ENCODE measurements at places on chromosomes 16 and 17.

DNA sequence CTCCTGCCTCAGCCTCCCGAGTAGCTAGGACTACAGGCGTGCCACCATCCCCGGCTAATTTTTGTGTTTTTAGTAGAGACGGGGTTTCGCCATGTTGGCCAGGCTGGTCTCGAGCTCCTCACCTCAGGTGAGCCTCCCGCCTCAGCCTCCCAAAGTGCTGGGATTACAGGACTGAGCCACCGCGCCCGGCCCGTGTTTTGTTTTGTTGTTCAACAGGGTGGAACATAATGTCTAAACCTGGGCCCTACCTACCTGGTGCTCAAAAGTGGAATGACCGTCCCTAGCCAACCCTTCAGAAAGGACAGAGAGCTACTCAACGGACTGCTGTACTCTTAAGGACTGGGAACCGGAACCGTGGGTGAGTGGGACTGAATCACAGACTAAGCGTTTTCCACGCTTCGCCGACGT lies 772 bp upstream of the KIF22 start:
- DNase-seq = no peak

GRCh38 chr16:3542601-3543373 lies 34.4 kb downstream of the NLRC3 start:
- no peak for DNase-seq

- DNase-seq = no peak
These were observed 11.2 kb downstream of the CES2 start for GRCh38 chr16:66946541-66946940.

DNA sequence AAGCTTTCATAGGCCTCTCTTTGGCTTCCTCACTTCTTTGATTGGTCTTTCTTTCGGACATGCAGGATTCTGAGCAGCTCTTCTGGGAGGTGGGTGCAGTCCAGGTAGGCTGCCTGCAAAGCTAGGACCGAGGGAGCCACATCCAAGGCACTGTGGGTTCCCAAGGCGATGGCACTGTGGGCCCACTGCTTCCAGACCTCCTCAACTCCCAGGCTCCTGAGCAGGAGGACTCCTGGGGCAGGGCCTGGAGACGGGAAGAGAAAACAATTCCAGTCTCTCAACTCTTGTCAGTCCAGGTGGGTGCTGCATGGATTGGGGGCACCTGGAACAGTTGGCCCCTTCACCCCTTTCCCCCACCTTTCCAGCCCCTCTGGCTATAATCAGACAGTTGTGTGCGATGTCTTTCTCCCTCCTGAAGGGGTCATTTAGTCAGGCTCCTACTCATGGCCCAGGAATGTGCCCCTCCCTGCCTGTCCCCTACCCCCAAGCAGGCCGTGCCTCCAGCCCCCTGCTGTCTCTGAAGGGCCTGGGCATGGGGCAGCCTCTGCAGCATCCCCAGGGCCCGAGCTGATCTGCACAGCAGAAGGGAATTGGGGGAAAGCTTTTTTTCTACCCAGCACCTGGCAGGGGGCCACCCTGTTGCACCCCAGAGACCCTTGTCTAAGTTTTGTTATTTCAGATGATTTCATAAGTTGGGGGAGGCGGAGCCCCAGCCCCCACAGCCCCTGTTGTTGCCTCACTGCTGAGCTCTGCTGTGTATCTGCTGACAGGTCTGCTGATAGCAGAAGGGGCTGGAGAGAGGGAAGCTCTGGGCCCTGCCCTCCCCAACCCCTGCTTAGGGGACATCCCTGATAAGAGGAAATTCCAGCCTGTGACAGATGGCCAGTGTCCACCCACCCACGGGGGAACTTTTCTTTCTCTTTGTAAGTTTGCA lies 330.3 kb downstream of the SEC14L1 start:
- no peak for DNase-seq

DNA sequence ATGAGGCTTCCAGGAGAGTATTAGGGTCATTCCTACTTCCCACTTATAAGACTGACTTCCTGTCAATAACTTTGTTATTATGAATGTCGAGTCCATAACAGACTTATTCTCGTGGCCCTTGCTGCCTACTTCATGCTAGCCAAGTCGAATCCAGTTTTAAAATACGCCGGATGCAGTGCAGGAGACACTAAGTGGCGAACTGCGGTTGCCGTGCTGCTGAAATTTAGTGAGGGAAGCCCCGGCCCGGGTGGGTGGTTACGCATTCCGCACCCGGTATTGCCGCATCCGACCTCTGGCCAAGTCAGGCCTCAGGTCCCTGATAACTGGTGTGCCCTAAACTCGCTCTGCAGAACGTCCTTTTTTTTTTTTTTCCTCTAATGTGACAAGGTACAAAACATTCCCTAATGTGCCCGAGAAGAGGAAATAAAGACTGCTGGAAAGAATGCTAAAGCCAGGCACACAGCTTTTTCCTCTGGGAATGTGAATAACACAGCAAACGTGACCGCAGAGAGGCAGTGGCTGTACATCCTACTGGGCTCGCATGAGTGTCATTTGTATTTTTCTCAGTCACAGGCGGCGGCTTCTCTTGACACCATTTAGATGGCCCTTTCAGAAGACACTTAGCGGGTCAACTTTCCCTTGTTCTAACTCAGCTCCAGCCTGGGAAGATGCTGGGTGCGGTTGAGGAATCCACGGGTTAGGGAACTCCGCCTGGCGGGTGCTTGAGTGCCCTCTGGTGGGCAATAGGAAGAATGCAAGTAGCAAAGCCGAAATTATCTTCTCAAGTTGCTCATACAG lies 7.1 kb upstream of the AKTIP start:
- no peak for DNase-seq

GRCh38 chr17:43588664-43589435 lies 42.7 kb upstream of the ETV4 start:
- DNase-seq = no peak

- no peak for DNase-seq
These were observed 44.4 kb downstream of the PIK3R5 start for GRCh38 chr17:8921147-8921546.

GRCh38 chr16:51157698-51158097 lies 6.6 kb upstream of the SALL1 start:
- DNase-seq = no peak

DNA sequence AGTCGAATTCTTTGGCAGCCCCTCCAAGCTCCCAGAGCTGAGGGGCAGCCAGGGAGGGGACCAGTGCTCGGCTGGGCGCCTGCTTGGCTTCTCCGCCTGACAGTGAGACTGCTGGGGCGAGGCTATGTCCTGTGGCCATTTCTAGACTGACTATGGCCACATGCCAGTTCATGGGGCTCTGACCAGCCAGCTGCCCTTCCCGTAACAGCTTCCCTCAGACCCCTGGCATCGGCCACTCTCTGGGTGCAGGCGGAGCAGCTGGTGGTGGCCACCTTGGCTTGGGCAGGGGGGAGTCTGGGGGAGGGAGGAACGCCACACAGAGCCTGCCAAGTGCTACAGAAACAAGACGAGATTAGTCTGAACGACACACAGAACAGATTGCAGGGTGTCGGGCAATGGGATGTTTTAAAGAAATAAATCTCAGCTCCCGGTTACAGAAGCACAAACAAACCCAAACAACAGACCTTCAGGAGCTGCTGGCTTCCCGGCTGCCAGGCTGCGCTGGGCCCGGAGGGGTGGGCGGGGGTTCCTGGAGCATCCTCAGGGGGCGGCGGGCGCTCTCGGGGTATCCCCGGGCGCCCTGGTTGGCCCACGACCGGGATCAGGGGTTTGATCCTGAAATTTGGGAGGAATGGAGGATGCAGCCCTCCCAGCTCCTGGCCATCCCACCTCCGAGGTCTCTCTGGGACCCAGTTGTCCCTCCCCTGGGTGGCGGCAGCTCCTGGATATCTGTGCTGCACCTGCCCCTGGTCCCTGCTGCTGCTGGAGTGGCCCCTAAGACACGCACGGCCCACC lies 34.5 kb downstream of the TBC1D16 start:
- no peak for DNase-seq

GRCh38 chr17:18248300-18248731 lies 10.2 kb downstream of the FLII start:
- no peak for DNase-seq

- DNase-seq = no peak
These were observed 172.5 kb downstream of the ZFHX3 start for GRCh38 chr16:72875291-72876031.
